ENCODE measurements at places on chromosomes 6 and 20.

GRCh38 chr20:43977962-43978361, 63.3 kb downstream of the TOX2 start:
- DNase-seq: peak; percentile 14

GRCh38 chr20:9206486-9206885, 137.6 kb downstream of the PLCB4 start:
- DNase-seq: no peak

DNA sequence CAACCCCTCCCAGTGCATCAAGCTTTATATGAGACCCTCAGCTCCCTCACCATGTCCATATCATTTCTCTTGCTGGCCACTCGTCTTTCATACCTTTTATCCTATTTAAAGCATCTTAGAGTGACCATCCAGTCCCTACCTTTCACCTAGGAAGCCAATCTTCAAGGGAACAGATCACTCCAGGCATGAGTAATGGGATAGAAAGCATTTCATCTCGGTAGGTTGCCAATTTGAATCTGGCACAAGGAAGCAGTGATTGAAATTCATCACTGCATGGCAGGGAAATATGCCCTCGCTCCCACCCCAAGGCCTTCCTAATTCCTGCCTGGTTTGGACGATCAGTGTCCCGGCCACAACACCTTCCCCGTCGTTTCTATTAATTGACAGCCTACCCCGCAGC, 150.4 kb downstream of the CFAP61 start:
- DNase-seq: no peak

DNA sequence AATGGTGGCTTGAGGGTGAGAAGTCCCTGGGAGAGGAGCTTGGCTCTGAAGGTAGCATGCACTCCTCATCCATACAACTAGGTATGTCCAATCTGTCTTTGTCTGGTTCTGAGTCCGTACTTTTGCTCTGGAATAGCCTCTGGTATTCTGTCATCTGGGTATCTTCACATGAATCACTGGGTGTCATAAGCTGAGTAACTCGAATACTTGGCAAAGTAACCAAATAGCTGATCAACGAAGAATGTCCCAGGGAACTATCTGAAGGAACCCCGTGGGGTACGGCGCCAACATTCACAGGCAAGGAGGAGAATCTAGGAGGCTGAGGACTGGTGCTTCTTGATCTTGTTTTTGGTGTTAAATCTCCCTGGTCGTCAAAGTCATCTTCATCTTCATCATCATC, 184.8 kb downstream of the HIVEP2 start:
- DNase-seq: no peak

Measured in left lobe of liver (tissue), 2 donors.